Glomerular endothelial cell (primary cell): ENCODE measurements at places on chromosomes 12 and 14. TPM values are rescaled to one million over a fixed set of nuclear protein-coding genes. Genes with fewer than 3 reads are reported as not detected.

The LRRC23 gene
- 6.3 and 9.6 TPM in 2 replicates for total RNA-seq

The GARIN6 gene
- total RNA-seq, result not detected in 2 replicates

The KRT80 gene
- total RNA-seq, result 1.5 and 1.6 TPM in 2 replicates

The KRT2 gene
- total RNA-seq, result not detected in 2 replicates

The CPNE8 gene
- total RNA-seq, result 21.2 and 24.9 TPM in 2 replicates

The RNASE9 gene
- total RNA-seq, result not detected in 2 replicates

The AEBP2 gene
- total RNA-seq, result 16.7 and 24.7 TPM in 2 replicates

The KRT72 gene
- total RNA-seq, result not detected in 2 replicates

The PDE3A gene
- 2.0 and 9.9 TPM in 2 replicates for total RNA-seq

The RASAL1 gene
- not detected in 2 replicates for total RNA-seq

The LIMA1 gene
- total RNA-seq, result 85.5 and 102 TPM in 2 replicates

The GNG2 gene
- total RNA-seq, result 29.8 and 40.8 TPM in 2 replicates

The MGAT4C gene
- total RNA-seq, result 0.05 and 0.47 TPM in 2 replicates

The PMCH gene
- not detected in 2 replicates for total RNA-seq

The PRB2 gene
- total RNA-seq, result not detected in 2 replicates

The MYL6B gene
- 103 and 104 TPM in 2 replicates for total RNA-seq

The LRP1 gene
- 12.4 and 21.4 TPM in 2 replicates for total RNA-seq

The ATG2B gene
- 13.9 and 14.0 TPM in 2 replicates for total RNA-seq
